Body of pancreas (tissue), 4 donors: ENCODE measurements at places on chromosomes 6 and 20. TPM values are rescaled to one million over a fixed set of nuclear protein-coding genes. Genes with fewer than 3 reads are reported as not detected.

RAET1L gene
- total RNA-seq: not detected

DNA sequence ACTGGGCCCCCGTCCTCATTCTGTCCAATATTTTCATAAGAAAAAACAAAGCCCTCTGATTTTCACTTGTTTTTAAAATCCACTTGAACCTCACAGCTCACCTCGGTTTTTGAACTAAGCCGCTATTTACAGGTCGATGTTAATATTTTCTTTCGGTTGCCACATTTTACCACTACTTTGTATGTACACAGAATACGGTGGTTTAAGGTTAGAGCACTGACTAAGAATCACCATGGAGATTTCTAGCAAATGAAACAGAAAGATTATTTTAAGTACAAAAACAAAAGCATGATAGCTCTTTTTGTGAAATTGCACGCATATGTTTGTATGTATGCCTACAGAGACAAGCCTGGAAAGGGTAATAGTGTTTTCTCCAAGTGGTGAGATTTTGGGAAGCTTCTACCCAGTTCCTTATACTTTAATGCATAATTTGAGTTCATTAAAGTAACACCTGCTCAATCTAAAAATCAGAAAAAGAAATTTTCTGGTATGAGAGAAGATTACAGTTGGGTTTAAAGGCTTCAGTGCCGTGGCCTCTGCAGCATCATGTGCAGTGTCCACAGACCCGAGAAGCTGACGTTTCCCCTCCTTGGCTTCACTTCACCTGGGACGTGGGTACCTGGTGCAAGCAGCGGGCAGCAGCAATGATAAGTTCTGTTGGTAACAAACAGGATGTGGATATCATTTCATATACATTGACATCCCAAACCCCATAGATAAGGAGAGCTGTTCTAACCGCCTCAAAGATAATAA lies 144.0 kb downstream of the UST start:
- H3K27me3 ChIP-seq: no peaks in the 10 kb centered on the region
- H3K4me3 ChIP-seq: no peak overlapping the region
- no peak for DNase-seq
- H3K4me1 ChIP-seq: peaks cover 42% of the 10 kb centered on the region
- H3K27ac ChIP-seq: no peak overlapping the region

LKAAEAR1 gene
- 3.9 TPM for total RNA-seq

DNA sequence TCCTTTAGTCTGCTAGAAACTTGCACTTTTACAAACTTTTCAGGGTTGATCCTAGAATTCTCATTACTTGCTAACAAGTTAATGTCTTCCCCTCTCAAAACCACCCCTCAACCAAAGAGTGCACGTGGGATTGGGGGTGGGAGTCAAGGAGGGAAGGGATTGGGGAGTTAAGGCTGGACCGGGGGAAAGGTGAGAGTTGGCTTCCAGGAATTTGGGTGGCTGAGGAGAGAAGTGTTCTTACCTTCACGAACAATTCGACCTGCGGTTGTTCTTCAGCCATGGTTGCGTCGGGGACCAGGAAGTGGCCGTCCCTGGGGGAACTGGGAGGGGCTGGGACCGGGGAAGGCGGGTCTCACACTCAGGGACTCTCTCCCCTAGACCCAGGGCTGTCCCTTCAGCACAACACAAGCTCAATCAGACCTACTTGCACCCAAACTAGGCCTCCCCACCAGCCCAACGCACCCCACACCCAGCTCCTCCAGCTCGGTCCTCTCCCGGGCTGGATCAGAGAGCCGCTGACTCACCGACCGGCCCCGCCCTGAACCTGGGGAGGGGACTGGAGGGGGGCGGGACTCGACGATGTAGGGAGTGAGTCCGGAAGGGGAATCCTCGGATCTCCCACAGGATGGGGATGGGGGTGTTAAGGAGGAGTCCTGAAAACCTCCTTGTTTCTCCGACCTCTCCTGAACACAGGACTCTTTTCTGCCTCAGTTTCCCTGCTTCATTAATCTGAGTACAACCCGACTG lies at the start of gene CLIC1:
CLIC1 (minus strand) TSS at position 510 of the 747 bp plus-strand sequence; CDS start at position 280, 230 bp downstream.
- H3K4me3 ChIP-seq: peak within 1 kb of the TSS; percentile 35
- no peaks in the 10 kb centered on the region for H3K27me3 ChIP-seq
- H3K36me3 ChIP-seq: peaks cover 14% of the 10 kb centered on the region
- peak; percentile 87 for DNase-seq

TRAPPC3L gene
- not detected for total RNA-seq

DNA sequence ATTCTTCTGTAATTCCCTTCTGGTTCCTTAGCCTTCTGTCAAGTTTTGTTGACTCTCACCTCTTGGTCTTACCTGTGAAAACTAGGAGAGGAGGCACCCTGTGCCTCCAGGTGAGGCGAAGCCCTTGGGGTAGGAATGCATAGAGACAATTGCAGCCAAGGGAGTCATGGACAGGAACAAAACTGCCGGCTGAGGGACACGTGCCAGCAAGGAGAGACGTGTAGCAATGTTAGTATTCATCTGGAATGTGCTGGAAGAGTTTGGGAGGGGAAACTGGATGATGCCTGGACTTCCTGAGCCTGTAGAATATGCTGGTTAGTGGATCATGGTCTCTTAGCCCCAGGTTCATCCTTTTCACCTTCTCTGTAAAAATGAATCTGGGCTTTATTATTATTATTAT lies 3.9 kb upstream of the TIAM2 start:
- H3K36me3 ChIP-seq: no peaks in the 10 kb centered on the region
- DNase-seq: no peak
- no peak overlapping the region for H3K27ac ChIP-seq
- no peak overlapping the region for H3K4me3 ChIP-seq
- no peaks in the 10 kb centered on the region for H3K27me3 ChIP-seq

DNA sequence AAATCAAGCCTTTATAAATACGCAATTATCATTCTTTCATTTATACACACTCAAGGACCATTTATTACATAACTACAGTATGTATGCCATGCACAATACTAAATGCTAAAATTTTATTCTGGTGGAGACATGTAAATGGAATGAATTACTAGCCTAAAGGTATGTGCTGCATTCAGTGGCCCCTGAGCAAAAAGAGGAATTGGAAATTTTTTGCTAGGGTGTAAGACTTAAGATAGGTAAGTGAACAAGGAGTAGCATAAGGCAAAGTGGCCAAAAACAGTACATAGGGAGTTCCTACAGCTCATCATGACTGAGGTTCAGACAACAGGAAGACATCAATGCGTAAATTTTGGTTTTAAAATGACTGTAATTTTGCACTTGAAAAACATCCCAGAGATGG lies 2.3 kb upstream of the MTFR2 start:
- no peak overlapping the region for H3K27ac ChIP-seq
- no peak overlapping the region for H3K4me3 ChIP-seq
- no peaks in the 10 kb centered on the region for H3K27me3 ChIP-seq
- H3K4me1 ChIP-seq: peaks cover 20% of the 10 kb centered on the region
- no peaks in the 10 kb centered on the region for H3K36me3 ChIP-seq
- DNase-seq: no peak

DIDO1 gene
- total RNA-seq: 51.7 TPM

VNN1 gene
- not detected for total RNA-seq

DNA sequence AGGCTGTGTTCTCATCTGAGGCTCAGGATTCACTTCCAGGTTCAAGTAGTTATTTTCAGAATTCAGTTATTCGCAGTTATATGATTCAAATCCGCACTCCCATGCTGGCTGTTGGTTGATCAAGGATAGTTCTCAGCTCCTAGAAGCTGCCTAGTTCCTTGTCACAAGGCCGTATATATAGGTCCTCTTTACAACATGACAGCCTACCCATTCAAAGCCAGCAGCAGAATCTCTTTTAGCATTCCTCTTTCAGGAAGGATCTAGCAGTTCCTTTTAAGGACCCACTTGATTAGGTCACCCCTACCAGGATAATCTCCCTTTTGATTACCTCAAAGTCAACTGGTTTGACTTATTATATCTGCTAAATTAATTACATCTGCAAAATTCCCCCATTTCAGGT lies 23.8 kb upstream of the LAMP5 start:
- no peaks in the 10 kb centered on the region for H3K4me1 ChIP-seq
- H3K27ac ChIP-seq: no peak overlapping the region
- no peaks in the 10 kb centered on the region for H3K36me3 ChIP-seq
- H3K4me3 ChIP-seq: no peak overlapping the region
- no peaks in the 10 kb centered on the region for H3K27me3 ChIP-seq

GRCh38 chr6:21099338-21100314 lies 493.9 kb upstream of the SOX4 start:
- H3K27ac ChIP-seq: no peak overlapping the region
- H3K4me1 ChIP-seq: peaks cover 19% of the 10 kb centered on the region
- no peaks in the 10 kb centered on the region for H3K36me3 ChIP-seq
- DNase-seq: no peak
- H3K27me3 ChIP-seq: no peaks in the 10 kb centered on the region

GRCh38 chr6:100962466-100962865 lies 81.3 kb upstream of the ASCC3 start:
- H3K27ac ChIP-seq: no peak overlapping the region
- no peak for DNase-seq
- no peak overlapping the region for H3K4me3 ChIP-seq
- H3K27me3 ChIP-seq: no peaks in the 10 kb centered on the region
- no peaks in the 10 kb centered on the region for H3K4me1 ChIP-seq
- no peaks in the 10 kb centered on the region for H3K36me3 ChIP-seq

TENT5A gene
- total RNA-seq: 8.2 TPM

DNA sequence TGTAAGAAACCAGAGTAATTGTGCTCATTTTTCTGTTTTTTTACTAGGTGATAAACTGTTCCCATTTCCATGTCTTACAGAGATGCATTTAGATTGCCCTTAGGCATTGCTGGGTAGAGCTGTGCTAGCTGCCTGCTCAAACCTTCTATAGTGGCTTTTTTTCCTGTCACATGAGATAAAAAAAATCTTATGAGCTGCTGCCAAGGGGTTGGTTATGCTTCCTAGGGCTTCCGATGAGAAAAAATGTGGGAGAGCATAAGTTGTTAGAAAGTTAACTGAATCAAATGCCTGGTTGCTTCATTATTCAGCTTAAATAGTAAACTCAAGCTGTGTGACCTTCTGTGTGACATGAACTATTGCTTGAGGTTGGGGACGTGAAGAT lies 50.0 kb upstream of the NOX3 start:
- no peaks in the 10 kb centered on the region for H3K27me3 ChIP-seq
- DNase-seq: no peak
- no peaks in the 10 kb centered on the region for H3K4me1 ChIP-seq
- no peak overlapping the region for H3K4me3 ChIP-seq
- H3K27ac ChIP-seq: no peak overlapping the region

DNA sequence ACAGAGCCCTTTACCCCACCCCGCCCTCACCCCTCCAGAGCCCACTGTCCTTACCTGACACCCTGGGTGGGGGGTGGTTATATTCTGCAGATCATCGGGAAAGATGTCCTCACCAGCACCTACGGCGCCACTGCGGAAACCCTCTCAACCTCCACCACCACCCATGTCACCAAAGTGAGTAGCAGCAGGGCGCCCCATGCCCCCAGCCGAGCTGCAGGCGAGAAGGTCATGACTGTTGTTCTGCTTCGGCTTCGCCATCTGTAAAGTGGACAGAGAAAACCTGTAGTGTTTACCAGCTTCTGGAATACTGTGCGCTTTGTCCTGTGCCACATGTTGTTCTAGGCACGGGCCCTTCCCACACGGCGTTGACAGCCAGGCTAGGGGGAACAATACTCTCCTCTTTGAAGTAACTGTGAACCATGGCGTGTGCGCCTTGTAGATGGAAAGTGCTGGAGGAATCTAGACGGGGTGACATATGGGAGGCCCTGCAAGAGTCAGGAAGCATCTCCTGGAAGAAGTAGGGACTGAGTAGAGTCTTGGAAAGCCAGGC lies 16.5 kb upstream of the AAR2 start:
- no peaks in the 10 kb centered on the region for H3K27me3 ChIP-seq
- no peaks in the 10 kb centered on the region for H3K4me1 ChIP-seq
- no peak overlapping the region for H3K27ac ChIP-seq
- no peak for DNase-seq
- no peak overlapping the region for H3K4me3 ChIP-seq

GRCh38 chr20:2657241-2657640 lies 4.8 kb downstream of the NOP56 start:
- H3K4me1 ChIP-seq: peaks cover 20% of the 10 kb centered on the region
- H3K27ac ChIP-seq: no peak overlapping the region
- H3K4me3 ChIP-seq: no peak overlapping the region
- no peaks in the 10 kb centered on the region for H3K27me3 ChIP-seq
